Inflammatory macrophage (primary cell): ENCODE measurements at places on chromosomes 4 and X.
A peak's percentile ranks its signal among the peaks of the same experiment; 100 is the strongest.

GRCh38 chr4:184306949-184307348 lies 89.3 kb upstream of the ENPP6 start:
- DNase-seq: no peak

- peak; percentile 58 for DNase-seq
Measured at GRCh38 chrX:150527108-150527507, 41.3 kb upstream of the MTM1 start.

- no peak for DNase-seq
Measured at GRCh38 chr4:67542076-67542475, 3.2 kb downstream of the CENPC start.

DNA sequence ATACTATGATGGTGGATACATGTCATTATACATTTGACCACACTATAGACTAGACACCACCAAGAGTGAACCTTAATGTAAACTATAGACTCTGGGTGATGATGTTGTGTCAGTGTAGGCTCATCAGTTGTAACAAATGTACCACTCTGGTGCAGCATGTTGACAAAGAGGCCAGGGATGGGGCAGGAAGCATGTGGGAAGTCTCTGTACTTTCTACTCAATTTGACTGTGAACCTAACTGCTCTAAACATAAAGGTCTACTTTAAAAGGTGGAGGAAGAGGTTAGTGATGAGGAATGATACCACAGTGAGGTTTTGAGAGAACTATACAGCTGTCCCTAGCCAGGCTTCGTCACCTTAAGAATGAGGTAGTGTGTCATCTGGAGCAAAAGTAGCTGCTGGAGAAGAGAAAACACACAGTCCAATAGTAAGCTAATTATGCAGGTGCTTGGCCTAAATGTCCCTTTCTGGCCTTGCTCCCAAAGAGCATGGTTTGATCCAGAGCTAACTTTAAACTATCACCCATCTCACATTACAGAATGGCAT lies 38.4 kb downstream of the GRSF1 start:
- no peak for DNase-seq

DNA sequence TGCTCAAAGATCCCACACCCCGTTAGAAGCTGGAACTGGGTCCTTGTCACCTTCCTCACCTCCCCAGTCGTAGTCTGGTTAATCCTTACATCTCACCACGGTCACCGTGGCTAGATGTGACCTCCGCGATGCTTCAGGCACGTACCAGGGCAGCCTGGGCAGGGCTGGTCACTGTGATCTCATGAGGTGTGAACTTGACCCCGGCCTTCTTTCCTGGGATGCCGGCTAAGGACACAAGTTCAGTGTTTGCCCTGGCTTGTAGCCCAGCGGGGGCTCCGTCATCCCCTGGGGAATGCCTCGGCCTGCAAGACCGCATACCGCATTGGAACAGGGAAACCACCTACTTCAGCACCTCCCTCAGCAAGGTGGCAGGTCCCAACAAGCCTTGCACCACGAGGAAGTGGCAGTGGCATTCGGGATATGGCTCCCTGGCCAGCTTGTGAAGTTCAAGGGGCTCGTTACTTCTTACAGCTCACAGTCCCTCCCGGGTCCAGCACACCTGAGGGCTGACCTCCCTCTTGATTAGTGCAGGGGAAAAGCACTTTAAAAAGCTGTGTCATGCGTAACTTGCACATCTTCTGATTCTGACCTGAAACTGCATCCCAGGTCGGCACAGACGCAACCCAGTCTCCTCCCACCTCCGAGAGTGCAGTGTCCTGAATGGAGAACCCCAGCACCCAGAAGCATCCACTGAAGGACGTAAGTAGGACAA lies 25.9 kb downstream of the NOP14 start:
- DNase-seq: no peak

DNA sequence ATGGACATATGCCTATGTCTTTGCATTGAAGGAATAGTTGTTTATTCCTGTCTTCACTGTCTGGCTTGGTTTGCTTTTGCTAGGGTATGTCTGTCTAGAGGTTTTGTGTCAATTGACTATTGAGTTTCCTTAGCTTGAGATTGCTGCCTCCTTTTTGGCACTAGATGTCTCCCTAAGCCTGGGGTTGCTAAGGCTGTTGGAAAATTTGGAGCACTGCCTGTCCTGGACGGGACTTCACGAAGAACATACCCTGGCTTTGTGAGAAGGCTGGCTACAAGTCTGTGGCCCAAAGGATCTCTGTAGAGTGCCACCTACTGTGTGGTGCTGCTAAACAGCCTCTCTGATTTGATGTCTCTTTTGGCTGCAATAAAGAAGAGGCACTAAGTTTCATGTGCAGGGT lies 183.8 kb upstream of the NUDT10 start:
- DNase-seq: no peak

DNA sequence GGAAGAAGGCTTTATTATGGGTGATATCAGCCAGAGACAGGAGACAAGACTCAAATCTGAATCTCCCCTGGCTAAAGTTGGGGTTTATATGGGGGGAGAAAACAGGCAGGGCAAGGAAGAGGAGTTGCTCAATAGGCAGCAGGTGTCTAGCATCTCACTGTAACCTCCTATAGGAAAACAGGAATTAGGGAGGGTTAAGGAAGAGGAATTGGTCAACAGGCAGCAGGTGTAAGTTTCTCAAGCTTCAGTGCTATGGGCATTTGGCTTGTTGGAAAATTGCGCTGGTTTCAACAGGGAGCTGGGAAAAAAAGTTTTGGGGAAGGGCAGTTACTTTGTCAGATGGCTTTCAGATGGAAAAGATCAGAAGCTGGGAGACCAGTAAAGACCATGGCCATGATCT lies 206.4 kb downstream of the NWD2 start:
- no peak for DNase-seq

- no peak for DNase-seq
Measured at GRCh38 chrX:109283870-109284269, 198.0 kb downstream of the GUCY2F start.

DNA sequence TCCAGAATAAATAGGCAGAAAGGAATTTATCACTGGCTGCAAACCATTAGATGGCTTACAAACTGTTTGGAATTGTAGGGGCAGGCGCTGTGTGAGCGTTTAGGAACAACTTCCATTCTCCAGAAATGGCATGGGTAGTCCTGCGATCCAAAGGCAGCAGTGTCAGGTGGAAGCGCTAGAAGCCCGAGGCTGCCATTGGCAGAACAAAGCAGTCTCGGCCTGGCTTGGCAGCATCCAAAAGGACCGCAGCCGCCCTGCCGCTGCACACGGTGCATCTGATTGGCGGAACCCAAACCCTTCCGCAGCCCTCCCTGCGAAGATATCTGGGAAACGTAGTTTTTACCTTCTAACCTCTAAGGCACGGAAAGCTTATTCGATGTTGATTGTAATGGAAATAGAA lies 23.6 kb upstream of the YTHDC1 start:
- DNase-seq: peak; percentile 57
